Activated CD8-positive, alpha-beta memory T cell treated with anti-CD3 and anti-CD28 coated beads, Interleukin-2, amount 50 U/mL, for 48 hours (primary cell): ENCODE measurements at places on chromosomes 2 and 18.
A peak's percentile ranks its signal among the peaks of the same experiment; 100 is the strongest.

DNA sequence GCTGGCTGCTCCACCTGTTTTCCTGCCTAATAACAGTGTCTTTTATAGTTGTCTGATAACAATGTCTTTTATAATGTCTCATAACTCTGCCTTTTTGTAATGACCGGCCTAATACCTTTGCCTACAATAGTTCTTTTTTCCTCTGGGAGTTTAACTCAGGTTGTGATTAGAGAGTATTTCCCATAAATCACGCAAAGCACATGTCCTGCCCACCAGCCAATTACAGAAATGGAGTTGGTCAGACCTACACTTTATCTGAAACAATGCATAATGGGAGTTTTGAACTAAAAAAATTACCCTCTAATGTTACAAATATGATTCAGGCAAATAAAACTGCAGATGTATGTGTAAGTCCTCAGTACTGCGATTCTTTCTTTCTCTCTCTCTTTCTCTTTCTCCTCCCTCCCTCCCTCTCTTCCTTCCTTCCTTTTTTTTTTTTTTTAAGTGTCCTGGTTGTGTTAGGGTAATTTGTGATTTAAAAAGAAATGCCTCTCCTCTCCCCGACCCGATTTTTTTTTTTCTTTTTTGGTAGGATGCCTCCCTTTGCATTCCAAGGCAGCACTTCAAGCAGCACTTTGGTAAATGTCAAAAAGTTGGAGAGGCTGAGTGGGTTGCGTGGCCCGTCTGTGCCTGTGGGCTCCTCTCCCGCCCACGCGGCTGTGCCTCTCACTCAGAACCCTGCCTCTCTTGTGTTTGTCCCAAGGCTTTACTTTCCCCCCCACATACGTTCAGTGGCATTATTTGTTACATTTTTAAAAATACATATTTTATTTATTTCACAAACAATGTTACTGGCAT is 147.3 kb downstream of the AGAP1 start:
- no peak for DNase-seq

- DNase-seq: peak; percentile 54
These were observed 10.6 kb downstream of the TRABD2A start for GRCh38 chr2:84870306-84870705.

- DNase-seq: no peak
These were observed 119.2 kb downstream of the ETAA1 start for GRCh38 chr2:67516362-67516761.

- DNase-seq: peak; percentile 35
These were observed 101.6 kb downstream of the PTGR3 start for GRCh38 chr18:75107196-75107930.

DNA sequence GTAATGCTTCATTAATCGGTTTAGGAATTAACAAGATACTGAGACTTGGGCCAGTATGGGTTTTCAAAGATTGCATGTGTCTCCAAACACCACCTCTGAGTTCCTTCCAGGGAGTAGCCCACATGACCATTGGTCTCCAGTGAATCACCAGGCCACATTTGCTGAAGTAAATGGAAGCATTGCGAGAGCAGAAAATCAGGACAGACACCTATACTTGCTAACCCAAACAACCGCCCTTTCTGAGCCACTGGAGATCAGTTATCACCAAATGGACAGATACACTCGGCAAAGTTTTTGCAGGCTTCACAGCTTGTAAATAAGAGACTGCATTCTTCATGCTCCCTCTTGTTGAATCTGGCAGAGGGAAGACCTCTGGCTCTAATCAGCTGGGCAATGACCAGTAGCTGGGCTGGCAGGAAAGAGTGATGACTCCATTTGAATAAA is 40.9 kb downstream of the GATA6 start:
- DNase-seq: no peak

GRCh38 chr18:23719634-23720201 is 30.5 kb downstream of the LAMA3 start:
- no peak for DNase-seq
